ENCODE measurements at places on chromosomes 6 and 20. TPM values are rescaled to one million over a fixed set of nuclear protein-coding genes. Genes with fewer than 3 reads are reported as not detected.

The CALHM5 gene
- total RNA-seq: 2.2 TPM

The RAB32 gene
- 53.8 TPM for total RNA-seq

The WFDC2 gene
- 7.9 TPM for total RNA-seq

The TNXB gene
- 194 TPM for total RNA-seq

The SLPI gene
- 57.4 TPM for total RNA-seq

The LTB gene
- not detected for total RNA-seq

The PACRG gene
- 6.2 TPM for total RNA-seq

The HAO1 gene
- total RNA-seq: not detected

The MAP3K5 gene
- total RNA-seq: 9.5 TPM

The TRIM31 gene
- total RNA-seq: not detected

The ZSCAN9 gene
- total RNA-seq: 38.9 TPM

The CALHM4 gene
- total RNA-seq: not detected

The CAPN11 gene
- total RNA-seq: not detected

The NT5DC1 gene
- 2.6 TPM for total RNA-seq

DNA sequence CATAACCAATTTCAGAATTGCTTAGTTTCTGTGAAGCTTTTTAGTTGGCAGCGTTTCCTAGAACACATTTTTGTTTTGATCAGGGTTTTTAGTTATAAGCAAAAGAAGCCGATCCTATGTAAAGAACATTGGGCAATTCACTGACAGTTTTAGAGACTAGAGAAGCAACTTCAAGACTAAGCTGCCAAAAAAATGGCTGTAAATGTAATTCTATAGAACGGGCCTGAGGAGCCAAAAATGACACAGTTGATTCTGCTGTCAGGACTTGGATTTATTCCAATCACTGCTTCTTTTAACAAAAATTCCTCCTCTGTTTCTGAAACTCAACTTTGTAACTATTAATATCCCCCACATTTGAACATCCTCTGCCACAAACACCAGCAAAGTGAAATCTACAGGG lies 236.0 kb upstream of the EYS start:
- no peak for DNase-seq
- no peaks in the 10 kb centered on the region for H3K27me3 ChIP-seq
- no peaks in the 10 kb centered on the region for H3K4me1 ChIP-seq

DNA sequence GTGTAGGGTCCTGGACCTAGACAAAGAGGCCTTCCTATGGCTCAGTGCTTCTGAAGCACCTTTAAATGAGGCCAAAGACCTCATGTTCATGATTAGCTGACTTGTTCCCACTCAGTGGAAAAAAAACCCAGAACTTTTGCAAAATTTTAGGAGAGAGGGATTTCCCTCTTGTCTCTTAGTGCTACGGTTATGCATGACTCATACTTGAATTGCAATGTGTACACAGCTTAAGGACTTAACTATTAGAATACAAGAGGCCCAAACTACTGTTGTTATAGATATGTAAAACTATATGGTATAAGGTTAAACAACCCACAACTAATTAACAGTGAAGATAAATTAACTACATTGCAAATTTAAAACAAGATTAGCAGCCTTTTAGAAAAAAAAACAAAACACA lies 32.3 kb upstream of the HLA-A start:
- H3K36me3 ChIP-seq: no peaks in the 10 kb centered on the region
- H3K4me1 ChIP-seq: no peaks in the 10 kb centered on the region
- no peak overlapping the region for H3K27ac ChIP-seq
- H3K27me3 ChIP-seq: no peaks in the 10 kb centered on the region

GRCh38 chr6:45587229-45588060 lies 209.7 kb upstream of the SUPT3H start:
- H3K27ac ChIP-seq: no peak overlapping the region
- peaks cover 6% of the 10 kb centered on the region for H3K4me1 ChIP-seq
- no peaks in the 10 kb centered on the region for H3K27me3 ChIP-seq
- no peak for DNase-seq

- DNase-seq: no peak
- no peaks in the 10 kb centered on the region for H3K36me3 ChIP-seq
- no peak overlapping the region for H3K4me3 ChIP-seq
- no peaks in the 10 kb centered on the region for H3K4me1 ChIP-seq
Observed at GRCh38 chr6:157688275-157688959, 134.6 kb upstream of the SNX9 start.

DNA sequence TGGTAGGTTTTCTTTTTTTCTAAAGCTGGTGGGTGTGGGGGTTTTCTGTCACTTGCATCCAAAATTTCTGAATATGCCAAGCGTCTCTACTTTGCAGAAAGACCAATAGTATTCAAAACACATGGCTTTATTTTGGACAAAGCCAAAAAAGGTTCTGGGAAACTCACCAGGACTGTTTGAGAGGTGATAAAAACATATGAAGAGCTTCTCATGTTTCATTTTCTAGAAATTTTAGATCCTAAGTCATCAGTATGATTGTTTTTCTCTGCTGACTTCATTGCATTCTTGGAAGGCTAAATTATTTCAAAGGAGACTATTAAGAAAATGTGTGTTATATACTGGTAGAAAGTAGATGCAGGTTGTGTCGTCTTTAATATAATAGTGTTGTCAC lies 51.3 kb downstream of the GCLC start:
- no peak for DNase-seq
- H3K27ac ChIP-seq: no peak overlapping the region
- H3K4me1 ChIP-seq: peaks cover 3% of the 10 kb centered on the region
- H3K27me3 ChIP-seq: no peaks in the 10 kb centered on the region

DNA sequence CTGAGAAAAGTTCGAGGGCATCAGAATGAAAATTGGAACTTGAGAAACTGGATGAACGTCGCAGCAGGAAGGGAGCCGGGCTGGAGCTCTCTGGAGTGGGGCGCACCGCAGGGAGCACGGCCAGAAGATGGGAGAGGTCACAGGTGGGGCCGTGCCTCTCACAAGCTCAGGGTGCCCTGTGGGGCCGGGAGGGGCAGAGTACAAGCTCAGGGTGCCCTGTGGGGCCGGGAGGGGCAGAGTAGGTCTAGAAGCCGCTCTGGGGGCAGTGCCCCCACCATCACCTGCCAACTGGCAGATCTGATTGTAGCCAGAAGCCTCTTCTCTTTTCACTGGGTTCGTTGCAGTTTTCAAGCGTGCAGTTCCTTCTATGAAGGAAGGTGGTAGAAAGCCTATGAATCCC lies 61.1 kb upstream of the SNX9 start:
- no peak for DNase-seq
- H3K4me1 ChIP-seq: peaks cover 60% of the 10 kb centered on the region
- no peak overlapping the region for H3K4me3 ChIP-seq
- no peaks in the 10 kb centered on the region for H3K36me3 ChIP-seq
- no peaks in the 10 kb centered on the region for H3K27me3 ChIP-seq

GRCh38 chr20:55173601-55174000 lies 698.2 kb downstream of the DOK5 start:
- H3K27me3 ChIP-seq: no peaks in the 10 kb centered on the region
- DNase-seq: no peak
- H3K4me3 ChIP-seq: no peak overlapping the region

- no peak for DNase-seq
- H3K36me3 ChIP-seq: no peaks in the 10 kb centered on the region
- H3K27ac ChIP-seq: no peak overlapping the region
- H3K4me3 ChIP-seq: no peak overlapping the region
Observed at GRCh38 chr6:150579611-150580010, 20.1 kb upstream of the PLEKHG1 start.

DNA sequence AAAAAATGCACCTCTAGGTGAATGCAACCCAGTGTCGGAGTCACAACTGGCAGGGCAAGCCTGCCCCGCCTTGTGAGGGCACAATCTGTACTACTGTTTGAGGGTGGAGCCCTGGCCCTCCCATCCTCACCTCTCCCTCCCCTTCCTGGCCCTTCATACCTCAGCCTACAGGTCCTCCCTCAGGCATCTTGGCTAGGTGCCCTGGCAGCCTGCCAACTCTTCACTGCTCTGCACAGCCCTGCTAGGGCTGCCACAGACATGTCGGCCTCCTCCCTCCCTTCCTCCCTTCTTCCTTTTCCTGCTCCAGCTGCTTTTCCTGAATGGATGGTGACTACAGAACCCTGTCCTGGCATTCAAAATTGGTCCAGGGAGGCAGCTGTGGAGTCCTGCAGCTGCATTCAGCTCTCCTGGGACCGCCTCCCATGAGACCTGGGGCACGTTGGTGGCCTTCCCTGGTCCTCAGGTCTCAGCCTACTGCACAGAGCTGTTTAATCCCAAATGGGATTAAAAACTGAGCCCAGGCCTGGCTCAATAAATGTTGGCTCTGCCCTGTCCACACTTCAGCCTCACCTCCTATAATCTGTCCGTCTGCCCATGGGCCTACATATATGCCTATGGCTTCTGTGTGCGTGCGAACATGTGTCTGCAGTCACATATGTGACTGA lies 52.7 kb downstream of the CDH22 start:
- H3K27ac ChIP-seq: no peak overlapping the region
- H3K36me3 ChIP-seq: no peaks in the 10 kb centered on the region
- H3K4me3 ChIP-seq: no peak overlapping the region

DNA sequence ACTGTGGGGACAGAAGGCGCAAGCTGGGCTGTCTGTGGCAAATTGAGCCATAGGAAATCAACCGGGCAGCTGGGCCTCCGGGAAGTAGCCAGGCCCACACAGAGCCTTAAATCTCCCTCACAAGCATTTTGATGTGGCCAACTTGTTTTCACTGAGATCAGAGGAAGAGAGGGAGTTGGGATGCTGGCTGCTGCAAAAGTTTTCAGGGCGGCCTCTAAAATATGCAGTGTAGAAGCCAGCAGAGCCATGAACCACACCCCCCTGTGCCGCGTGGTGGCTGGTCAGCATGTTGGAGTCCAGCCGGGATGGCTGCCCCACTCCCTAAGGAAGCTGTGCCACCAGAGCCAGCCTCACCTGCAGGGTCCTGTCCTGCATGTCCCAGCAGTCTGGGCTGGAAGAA lies 167.4 kb downstream of the CDC5L start:
- H3K27ac ChIP-seq: no peak overlapping the region
- no peak for DNase-seq
- H3K4me3 ChIP-seq: no peak overlapping the region
- no peaks in the 10 kb centered on the region for H3K4me1 ChIP-seq
- H3K27me3 ChIP-seq: no peaks in the 10 kb centered on the region

DNA sequence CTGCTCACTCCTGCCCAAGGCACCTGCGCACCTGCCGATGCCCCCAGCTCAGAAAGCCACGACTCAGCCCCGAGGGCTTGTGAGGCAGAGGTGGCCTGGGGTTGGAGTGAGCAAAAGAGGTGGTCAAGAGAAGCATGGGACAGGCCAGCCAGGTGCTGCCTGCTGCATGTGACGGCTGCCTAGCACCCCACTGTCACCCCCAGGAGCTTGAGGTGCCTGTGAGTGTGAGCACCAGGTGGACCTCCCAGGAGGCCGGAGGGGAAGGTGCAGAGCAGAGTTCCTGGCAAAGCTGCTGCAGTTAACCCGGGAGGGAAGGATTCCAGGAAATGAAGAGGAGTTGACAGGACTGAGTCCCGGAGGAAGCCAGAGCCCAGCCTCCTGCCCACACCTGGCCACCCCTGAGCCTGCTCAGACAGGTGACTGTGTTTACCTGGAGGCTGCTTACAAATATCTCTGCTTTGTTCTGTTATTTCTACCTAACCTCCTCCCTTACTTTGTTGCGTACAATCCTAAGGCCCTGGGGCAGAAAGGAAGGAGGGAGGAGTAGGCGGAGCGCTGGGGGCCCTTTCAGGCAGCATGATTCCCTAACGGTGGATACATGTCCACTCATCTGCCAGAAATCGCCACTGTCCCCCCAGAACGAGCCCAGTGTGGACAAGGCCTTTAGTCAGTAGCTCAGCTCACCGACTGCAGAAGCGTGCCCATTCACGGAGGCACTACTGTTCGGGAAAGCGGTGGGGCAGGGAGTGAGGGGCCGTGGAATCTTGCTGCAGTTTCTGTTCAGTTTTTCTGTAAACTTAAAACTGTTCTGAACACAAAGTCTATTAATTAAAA lies 87.5 kb upstream of the MPC1 start:
- no peaks in the 10 kb centered on the region for H3K27me3 ChIP-seq
- H3K36me3 ChIP-seq: no peaks in the 10 kb centered on the region
- H3K4me1 ChIP-seq: no peaks in the 10 kb centered on the region
- H3K27ac ChIP-seq: no peak overlapping the region
- DNase-seq: no peak

DNA sequence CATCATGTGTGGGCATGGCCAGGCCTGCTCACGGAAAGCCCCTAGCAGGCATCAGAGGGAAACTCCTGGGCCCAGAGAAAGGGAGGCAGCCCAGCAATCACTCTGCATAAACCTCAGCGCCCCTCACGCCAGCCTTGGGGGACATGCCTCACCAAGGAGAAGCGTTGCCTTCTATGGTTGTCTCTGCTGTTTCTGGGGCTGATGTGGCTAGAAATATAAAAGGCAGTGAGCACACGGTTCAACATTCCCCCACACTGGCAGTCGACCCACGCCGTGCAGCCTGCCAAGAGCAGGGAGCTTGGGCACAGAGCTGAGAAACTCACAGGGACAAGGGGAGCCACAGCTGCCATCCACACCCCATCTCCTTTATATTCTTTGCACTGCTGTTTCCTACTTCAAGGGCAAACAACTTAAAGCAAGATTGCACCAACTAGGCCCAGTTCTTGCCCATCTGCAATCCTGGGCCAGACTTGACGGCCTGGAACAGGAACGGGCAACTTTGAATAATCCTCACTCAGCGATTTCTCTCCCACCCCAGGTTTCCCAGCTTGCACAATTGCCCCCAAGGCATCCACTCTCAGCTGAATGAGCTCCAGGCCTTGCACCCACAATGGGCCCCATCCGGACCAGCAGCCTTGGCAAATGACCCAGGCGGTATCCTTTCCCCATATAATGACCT lies 35.5 kb upstream of the FOXC1 start:
- no peaks in the 10 kb centered on the region for H3K4me1 ChIP-seq
- no peak overlapping the region for H3K27ac ChIP-seq
- H3K4me3 ChIP-seq: no peak overlapping the region
- no peak for DNase-seq

DNA sequence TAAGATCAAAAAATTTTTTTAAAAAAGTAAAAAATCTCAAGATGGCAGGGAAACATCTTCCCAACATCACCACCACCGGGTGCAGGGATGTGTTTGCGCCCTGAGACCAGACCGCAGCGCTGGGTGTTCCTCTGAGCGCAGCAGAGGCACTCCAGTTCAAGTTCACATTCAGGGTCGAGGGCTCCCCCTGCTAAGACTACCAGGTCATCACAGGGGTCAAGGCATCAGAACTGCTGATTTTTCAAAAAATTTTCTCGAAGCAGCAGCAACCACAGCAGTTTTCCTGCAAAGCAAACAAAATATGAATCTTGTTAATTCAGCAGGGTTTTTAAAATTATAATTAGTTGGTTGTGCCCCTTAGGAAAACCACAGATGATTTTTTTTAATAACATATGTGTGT lies 83.1 kb downstream of the MYLK4 start:
- H3K27me3 ChIP-seq: no peaks in the 10 kb centered on the region
- H3K27ac ChIP-seq: no peak overlapping the region
- no peaks in the 10 kb centered on the region for H3K36me3 ChIP-seq
- no peaks in the 10 kb centered on the region for H3K4me1 ChIP-seq

- H3K27me3 ChIP-seq: no peaks in the 10 kb centered on the region
- H3K27ac ChIP-seq: no peak overlapping the region
- H3K4me1 ChIP-seq: no peaks in the 10 kb centered on the region
- H3K36me3 ChIP-seq: no peaks in the 10 kb centered on the region
- H3K4me3 ChIP-seq: no peak overlapping the region
- DNase-seq: no peak
Observed at GRCh38 chr20:48766205-48766604, 61.6 kb downstream of the PREX1 start.
